ENCODE measurements at places on chromosomes 13 and 19.

DNA sequence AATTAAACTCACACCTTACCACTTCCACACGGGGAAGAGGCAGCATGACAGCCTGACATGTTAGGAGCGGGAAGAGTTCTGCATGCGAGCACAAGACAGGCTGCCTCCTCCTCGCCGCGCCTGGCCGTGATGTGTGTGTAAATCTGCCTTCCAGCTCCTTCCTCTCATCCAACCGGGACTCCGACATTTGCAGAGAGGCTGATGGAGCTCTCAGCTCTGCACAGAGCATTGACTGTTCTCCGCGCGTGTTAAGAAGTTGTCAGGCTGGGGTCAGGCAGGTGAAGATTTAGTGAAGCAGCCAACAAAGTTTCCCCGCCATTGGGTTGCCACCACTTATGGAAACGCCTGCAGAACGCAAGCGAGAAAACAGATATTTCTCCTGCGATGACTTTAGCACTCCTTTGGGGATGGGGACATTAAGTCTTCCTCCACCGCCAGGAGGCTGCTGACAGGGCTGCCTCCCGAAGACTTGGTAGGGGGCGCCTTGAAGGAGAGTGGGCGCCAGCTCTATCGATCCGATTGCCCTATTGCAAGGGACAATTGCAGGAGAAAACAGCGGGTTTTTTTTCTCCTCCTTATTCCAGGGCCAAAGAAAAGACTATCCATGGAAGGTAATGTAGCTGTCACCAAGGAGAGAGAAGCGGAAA, 213.9 kb upstream of the TSHZ3 start:
- no peak for DNase-seq

DNA sequence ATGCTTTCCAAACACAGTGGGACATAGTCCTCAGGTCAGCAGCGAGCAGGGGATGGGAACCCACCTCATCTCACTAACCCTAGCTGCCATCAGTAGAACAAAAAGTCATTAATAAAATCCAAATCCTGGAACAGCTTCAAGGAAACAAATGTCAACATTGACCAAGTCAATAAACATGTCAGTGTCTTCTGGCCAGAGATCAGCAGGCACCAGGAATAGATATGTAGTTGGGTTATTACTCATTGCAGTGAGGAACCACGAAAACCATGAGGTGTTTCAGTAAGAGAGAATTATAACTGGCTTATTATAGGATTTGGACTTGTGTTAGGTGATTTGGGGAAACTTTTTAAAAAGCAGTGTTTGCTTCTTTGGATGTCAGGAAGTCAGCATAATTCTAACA, 17.1 kb upstream of the CD33 start:
- DNase-seq = no peak

- no peak for DNase-seq
These were observed 1.5 kb downstream of the ZNF101 start for GRCh38 chr19:19670070-19670551.

- DNase-seq = no peak
These were observed 2.7 kb downstream of the CARM1 start for GRCh38 chr19:10874024-10874423.

- no peak for DNase-seq
These were observed 34.6 kb downstream of the ATP8A2 start for GRCh38 chr13:25406377-25406776.

DNA sequence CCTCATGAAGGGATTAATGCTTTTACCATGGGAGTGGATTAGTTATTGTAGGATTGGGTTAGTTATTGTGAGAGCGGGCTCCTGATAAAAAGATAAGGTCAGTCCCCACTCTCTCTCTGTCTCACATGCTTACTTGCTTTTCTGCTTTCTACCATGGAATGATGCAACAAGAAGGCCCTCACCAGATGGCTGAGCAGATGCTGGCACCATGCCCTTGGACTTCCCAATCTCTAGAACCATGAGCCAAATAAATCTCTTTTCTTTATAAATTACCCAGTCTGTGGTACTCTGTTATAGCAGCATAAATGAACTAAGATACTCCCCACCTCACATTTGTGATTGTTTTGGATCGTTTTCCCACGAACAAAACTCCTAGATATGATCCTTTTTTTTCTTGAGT, 353.8 kb downstream of the DNAJC15 start:
- DNase-seq = no peak

DNA sequence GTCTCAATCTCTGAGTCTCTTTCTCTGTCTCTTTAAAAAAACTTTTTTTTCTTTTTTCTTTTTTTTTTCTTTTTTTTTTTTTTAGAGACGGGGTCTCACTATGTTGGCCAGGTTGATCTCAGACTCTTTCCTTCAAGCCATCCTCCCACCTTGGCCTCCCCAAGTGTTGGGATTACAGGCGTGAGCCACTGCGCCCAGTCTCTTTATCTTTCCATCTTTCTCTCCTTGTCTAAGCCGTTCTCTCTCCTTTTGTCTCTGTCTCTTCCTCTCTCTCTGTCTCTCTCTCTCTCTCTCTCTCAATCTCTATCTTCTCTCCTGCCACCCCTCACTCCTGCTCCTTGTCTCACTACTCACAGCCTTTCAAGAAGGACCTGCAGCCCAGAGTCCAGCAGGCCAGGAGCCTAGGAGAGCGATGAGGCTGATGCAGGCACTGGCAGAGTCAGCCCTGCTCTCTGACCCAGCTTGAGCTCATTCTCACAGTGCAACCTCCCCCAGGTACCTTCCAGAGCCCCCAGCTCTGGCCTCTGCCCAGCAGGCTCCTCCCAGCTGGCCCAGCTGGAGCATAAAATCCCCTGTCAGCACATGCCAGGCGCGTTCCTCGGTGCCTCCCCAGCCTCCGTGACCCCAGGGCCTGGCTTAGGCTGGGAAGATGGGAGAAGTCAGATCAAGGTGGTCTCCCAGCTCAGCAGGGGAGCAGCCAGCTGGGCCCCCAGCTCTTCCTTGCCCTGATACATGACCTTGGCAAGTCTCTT, at the start of gene NPHS1:
TSS of gene NPHS1 (minus strand) at position 476 of the 752 bp plus-strand sequence. CDS start 667 bp downstream, outside the sequence.
- no peak for DNase-seq

- DNase-seq = no peak
These were observed 88.1 kb downstream of the STOML3 start for GRCh38 chr13:38902551-38902950.

- DNase-seq = no peak
These were observed 17.7 kb downstream of the RFX2 start for GRCh38 chr19:6092329-6093286.

- no peak for DNase-seq
These were observed 172.2 kb upstream of the SLC10A2 start for GRCh38 chr13:103238441-103238840.

DNA sequence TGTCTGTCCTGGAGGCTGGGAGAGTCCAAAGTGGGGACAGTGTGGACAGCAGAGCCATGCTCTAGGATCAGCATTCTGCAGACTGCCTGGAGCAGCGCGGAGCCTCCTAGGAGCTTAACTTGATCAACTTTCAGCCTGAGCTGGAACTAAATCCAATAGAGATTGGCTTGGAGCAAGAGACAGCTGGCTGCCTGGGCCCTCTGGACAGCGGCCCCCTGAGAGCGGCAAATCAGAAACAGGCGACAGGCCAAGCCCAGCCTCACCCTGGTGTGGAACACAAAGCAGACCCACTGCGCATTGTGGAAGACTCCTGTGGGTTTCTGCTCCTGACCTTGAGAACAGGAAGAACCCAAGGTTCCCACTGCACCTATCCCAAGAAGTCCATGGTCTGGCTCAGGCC, 462.2 kb downstream of the TSHZ3 start:
- no peak for DNase-seq

DNA sequence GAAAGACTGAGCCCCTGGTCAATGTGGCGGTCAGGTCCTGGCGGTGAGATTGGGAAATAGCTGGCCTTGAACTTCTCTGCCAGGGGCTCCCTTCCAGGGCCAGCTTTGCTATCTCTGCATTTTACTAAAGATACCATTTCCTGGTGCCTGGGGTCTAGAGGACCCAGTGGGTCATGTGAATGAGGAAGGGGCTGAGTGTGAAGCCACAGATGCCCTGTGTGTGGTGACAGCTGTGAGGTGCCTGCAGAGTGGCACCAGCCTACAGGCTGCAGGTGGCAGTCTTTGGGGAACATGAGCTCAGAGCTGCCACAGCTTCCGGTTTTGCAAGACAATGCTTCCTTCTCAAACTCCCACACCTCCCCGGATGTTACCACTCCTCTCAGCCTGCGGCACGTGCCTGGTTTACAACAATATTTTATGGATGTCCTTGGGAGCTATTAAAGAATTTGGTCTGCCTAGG, 5.2 kb upstream of the MLNR start:
- no peak for DNase-seq

All from AG04449 (cell line).